SK-N-SH (cell line): ENCODE measurements at places on chromosomes 7 and 10.
A peak's percentile ranks its signal among the peaks of the same experiment; 100 is the strongest.

DNA sequence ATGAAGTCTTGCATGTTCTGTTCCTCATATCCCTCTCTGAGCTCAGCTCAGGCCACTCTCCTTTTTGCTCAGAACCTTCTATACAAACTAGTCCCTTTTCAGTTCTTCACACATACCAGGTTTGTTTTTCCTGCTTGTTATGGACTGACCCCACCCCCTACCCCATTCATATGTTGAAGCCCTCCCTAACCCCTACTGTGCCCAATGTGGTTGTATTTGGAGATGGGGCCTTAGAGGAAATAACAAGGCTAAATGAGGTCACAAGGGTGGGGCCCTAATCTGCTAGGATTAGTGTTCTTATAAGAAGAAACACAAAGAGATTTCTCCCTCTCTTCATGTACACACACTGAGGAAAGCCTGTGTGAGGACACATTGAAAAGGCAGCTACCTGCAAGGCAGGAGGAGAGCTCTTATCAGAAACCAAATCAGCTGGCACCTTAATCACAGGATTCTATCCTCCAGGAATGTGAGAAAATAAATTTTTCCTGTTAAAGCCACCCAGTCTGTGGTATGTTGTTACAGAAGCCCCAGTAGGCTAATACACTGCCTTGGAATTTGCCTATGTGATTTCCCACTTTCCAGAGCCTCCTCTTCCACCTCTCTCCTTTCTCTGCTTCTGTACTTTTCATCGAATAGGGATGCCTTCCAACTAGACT, 67.3 kb upstream of the DNAJB12 start:
- DNase-seq: no peak

GRCh38 chr10:47123716-47124288, 176.2 kb upstream of the GDF10 start:
- DNase-seq: no peak

- DNase-seq: no peak
These were observed 87.4 kb upstream of the RNF148 start for GRCh38 chr7:122790132-122790531.

DNA sequence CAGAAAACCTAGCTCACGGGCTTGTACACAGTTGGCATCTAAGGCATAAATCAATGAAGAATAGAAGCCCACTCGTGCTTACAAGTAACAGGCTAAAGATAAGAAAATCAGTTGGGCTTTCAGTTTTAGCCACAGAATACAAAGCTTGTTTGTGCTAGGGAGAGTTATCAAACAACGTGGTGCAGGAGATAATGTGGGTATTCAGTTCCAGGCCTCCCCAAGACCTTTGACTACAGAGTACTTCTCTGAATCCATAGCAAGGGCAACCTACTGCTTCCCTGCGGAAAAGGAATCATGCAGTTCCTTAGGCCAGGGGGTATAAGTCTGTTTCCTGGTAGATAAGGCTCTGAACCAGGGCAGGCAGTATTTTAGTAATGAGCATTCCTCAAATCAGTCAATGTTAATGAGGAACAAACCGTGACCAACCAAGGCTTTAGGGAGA, 219.5 kb upstream of the CSTF2T start:
- DNase-seq: no peak

- no peak for DNase-seq
These were observed 40.9 kb upstream of the MTPN start for GRCh38 chr7:136018104-136018503.

- DNase-seq: no peak
These were observed 886.7 kb upstream of the SORCS1 start for GRCh38 chr10:108051218-108051617.

GRCh38 chr10:33252794-33253203, 81.7 kb downstream of the NRP1 start:
- no peak for DNase-seq

- DNase-seq: no peak
These were observed 49.4 kb upstream of the OCM start for GRCh38 chr7:5831196-5831595.

DNA sequence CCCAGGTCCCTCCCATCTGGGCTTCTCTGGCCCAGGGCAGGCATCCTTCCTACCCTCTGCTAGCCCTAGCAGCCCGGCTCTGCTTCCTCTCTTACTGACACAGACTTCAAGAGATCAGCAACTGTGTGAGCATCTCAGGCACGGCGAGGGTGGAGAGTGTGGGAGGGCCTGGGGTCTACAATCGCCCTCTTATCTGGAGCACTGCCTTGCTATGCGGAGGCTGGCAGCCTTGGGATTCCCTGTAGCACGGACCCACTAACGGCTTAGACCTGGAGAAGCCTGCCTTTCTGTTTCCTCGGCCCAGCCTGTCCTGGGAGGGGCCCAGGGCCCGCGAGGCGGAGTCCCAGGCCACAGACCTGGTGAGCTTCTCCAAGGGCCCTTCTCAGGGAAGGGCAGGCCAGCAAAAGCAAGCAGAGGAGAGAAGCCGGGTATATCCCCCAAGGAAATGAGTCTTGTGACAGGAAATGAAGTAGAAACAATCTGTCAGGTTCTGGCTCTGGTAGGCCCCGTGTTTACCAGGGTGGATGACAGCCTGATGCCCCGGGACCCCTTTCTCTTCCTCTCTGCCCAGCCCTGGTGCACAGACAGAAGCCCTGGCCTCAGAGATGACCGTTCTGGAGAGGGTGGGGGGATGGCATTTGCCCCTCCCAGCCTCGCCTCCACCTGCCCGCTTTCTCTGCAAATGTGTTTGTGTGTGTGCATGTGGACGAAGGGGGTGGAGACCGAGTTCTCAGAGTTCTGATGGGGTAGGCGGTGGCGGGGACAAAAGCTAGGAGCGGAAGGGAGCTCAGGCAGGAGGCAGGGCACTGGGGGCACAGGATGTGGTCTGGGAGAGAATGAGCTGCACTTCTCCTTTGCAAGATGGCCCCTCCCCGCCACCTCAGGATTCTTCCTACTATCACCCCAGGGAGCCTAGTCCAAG, 2.5 kb downstream of the LRCH4 start:
- no peak for DNase-seq

- DNase-seq: no peak
These were observed 15.6 kb downstream of the ARHGAP22 start for GRCh38 chr10:48589266-48589665.

DNA sequence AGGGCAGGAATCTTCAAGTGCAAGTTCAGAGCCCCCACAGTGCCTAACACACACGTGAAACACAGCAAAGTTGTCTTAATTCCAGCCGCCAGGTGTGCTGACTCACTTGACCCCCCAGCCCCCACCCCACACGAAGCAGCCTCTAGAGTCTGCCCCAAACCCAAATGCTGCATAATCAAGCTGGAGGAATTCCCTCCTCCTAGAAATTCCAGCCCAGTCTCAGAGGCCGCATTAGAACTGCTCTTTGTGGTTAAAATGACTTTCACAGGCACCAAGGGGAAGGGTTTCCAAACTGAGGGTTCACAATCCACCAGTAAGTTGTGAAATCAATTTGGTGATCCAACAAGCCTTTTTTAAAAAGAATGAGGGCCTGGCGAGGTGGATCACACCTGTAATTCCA, 67.0 kb upstream of the PLXNA4 start:
- no peak for DNase-seq

DNA sequence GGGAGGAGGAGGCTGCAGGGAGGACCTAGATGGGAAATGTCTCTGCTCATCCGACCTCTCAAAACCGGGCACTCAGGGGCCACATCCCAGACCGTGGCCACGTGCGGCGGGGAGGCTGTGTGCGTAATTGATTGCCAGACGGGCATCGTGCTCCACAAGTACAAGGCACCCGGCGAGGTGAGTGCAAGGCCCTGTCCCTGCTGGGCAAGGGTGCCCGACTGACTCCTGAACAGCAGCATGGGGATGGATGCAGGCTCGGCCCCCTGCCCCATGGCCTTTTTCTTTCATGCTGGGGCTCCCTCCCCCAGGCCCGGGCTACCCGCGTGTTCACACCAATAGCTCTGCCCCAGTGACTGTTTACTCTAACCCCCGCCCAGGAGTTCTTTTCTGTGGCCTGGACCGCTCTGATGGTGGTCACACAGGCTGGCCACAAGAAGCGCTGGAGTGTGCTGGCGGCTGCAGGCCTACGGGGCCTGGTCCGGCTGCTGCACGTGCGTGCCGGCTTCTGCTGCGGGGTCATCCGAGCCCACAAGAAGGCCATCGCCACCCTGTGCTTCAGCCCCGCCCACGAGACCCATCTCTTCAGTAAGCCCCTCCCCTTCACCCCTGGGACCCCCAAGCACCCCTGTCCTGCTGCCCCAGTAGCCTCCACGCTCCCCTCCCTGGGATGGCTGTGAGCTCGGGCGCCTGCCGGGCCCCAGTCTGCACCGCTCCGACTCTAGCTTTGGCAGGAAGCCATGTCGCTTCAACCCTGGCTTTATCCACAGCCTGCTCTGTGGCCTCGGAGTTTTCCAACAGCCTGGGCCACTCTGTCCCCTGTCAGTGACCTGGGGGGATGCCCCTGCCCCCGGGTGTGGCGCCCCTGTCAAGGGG, 3.9 kb downstream of the LRWD1 start:
- no peak for DNase-seq

GRCh38 chr7:31744294-31744874, 57.4 kb downstream of the PPP1R17 start:
- DNase-seq: peak; percentile 49

DNA sequence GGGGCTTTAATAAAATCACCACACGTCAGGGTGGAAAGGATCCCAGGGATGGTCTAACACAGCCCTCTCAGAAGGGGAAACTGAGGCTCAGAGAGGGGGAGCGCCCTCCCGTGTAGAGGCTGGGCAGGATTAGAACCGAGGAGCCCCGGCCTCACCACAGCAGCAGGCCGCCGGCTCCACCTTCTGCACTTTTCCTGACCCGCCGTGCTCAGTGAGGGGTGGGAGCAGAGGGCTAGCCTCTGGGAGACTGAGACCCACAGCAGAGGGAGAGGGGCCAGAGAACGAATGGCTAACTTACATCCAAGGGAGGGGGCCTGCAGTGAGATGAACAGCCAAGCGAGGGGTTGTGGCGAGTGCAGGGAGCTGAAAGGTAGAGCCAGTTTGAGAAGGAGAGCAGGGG, 79.5 kb downstream of the COL13A1 start:
- no peak for DNase-seq

GRCh38 chr7:86981127-86981526, 78.3 kb downstream of the ELAPOR2 start:
- DNase-seq: no peak

- DNase-seq: no peak
These were observed 21.8 kb downstream of the PRKCQ start for GRCh38 chr10:6558272-6558671.

DNA sequence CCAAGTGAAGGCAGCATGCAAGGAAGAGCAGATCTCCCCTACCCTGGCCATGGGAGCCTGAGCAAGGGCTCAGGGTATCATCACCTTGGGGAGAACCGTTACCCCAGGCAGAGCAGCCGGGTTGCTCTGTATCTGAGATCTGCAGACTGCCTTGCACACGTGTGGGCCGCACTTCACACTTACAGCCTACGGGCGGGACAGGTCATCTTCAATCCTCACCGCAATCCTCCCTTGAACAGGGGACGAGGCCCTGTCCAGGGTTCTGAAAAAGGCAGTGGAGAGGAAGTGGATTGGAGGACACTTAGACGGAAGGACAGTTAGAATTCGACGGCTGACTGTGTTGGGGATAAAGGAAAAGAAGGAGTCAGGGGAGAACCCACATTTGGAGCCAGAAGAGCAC, 51.4 kb downstream of the NPS start:
- DNase-seq: no peak

GRCh38 chr7:107613948-107614347, 33.9 kb downstream of the BCAP29 start:
- DNase-seq: no peak
